Common myeloid progenitor, CD34-positive (primary cell): ENCODE measurements at places on chromosomes 16 and 17.
A peak's percentile ranks its signal among the peaks of the same experiment; 100 is the strongest.

GRCh38 chr17:59277031-59277430, 54.4 kb upstream of the YPEL2 start:
- peak overlapping the region; percentile 5 for H3K4me3 ChIP-seq
- peak; percentile 84 for DNase-seq
- no peaks in the 10 kb centered on the region for H3K27me3 ChIP-seq
- H3K36me3 ChIP-seq, result peaks cover 8% of the 10 kb centered on the region

GRCh38 chr17:70144260-70144846, 25.0 kb upstream of the KCNJ2 start:
- H3K4me1 ChIP-seq, result no peaks in the 10 kb centered on the region
- H3K27ac ChIP-seq, result no peak overlapping the region
- no peak overlapping the region for H3K4me3 ChIP-seq
- H3K27me3 ChIP-seq, result no peaks in the 10 kb centered on the region

GRCh38 chr17:44900894-44901293, 1.6 kb upstream of the EFTUD2 start:
- peaks cover 12% of the 10 kb centered on the region for H3K4me1 ChIP-seq
- H3K4me3 ChIP-seq, result no peak overlapping the region
- no peaks in the 10 kb centered on the region for H3K27me3 ChIP-seq
- no peak overlapping the region for H3K27ac ChIP-seq

DNA sequence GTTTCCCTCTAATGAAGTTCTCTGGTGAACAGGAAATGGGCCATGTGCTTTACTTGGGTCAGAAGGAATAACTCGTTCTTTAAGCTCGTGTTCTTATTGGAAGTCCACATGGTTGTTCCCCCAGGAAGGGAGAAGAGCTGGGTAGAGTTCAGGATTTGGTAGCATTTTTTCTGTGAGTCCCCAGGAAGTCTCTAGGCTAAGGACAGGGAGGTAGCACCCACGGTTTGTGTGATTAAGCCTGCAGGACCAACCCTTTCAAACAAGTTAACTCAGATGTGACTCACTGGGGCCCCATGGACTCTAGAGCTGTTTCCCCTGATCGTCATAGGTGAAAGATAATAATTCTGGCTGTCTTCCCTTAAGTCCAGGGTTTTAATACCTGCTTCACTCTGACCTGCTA, 16.4 kb downstream of the SAP30BP start:
- no peak overlapping the region for H3K27ac ChIP-seq
- H3K4me3 ChIP-seq, result no peak overlapping the region
- DNase-seq, result no peak
- H3K27me3 ChIP-seq, result no peaks in the 10 kb centered on the region

- H3K4me3 ChIP-seq, result no peak overlapping the region
- no peak overlapping the region for H3K27ac ChIP-seq
- H3K27me3 ChIP-seq, result peaks cover 25% of the 10 kb centered on the region
- H3K36me3 ChIP-seq, result no peaks in the 10 kb centered on the region
These were observed 13.7 kb upstream of the CD300E start for GRCh38 chr17:74637265-74637664.

GRCh38 chr17:1031711-1032110, 34.8 kb downstream of the TIMM22 start:
- no peaks in the 10 kb centered on the region for H3K36me3 ChIP-seq
- H3K4me1 ChIP-seq, result peaks cover 11% of the 10 kb centered on the region
- no peak overlapping the region for H3K27ac ChIP-seq
- peaks cover 2% of the 10 kb centered on the region for H3K27me3 ChIP-seq
- peak; percentile 19 for DNase-seq

DNA sequence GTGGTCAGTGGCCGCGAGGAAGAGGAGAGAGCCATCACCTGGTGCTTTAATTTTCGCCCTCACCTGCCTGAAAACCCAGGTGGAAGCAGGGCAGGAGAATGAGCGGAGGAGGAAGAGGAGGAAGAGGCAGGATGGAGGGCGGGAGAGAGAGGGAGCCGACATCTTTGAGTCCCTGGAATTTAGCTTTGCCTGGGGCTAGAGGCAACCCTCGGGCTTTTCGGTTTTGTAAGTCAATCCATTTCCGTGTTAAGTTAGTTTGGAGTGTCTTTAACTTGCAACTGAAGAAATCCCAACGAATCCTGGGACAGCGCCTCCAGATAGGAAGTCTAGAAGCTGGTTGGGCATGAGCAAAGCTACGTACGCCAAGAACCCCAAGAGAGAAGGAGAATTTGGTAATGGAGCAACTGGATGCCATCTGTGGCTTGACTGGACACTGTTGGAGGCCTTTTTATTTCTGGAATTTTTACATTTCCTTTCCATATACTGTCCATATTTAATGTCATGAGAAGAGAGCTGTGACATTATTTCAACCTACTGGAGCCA, 36.9 kb upstream of the ATP2A3 start:
- H3K4me3 ChIP-seq, result no peak overlapping the region
- H3K36me3 ChIP-seq, result no peaks in the 10 kb centered on the region
- no peaks in the 10 kb centered on the region for H3K27me3 ChIP-seq

- H3K27me3 ChIP-seq, result no peaks in the 10 kb centered on the region
- peak overlapping the region; percentile 67 for H3K4me3 ChIP-seq
- peaks cover 6% of the 10 kb centered on the region for H3K36me3 ChIP-seq
- peak; percentile 81 for DNase-seq
- H3K4me1 ChIP-seq, result peaks cover 48% of the 10 kb centered on the region
These were observed 14.2 kb downstream of the SNX20 start for GRCh38 chr16:50666658-50667496.

DNA sequence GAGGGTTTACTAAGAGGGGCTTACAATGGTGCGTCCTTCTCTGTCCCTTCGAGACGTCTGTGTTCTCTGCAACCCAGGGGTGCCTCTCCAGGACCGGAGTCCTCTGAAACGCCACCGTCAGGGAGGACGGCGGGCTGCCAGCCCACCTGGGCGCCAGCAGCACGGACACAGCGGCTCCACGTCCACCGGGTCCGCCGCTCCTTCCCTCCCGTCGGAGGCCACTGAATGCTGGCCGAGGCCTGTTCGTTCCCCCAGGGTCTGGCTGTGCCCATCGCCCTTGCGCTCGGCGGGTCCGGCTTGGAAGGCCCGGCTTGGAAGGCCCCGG, 403 bp downstream of the TEPSIN start:
- DNase-seq, result no peak
- no peaks in the 10 kb centered on the region for H3K36me3 ChIP-seq
- peak overlapping the region; percentile 85 for H3K27ac ChIP-seq
- H3K4me3 ChIP-seq, result peak overlapping the region; percentile 89
- H3K27me3 ChIP-seq, result no peaks in the 10 kb centered on the region
- peaks cover 6% of the 10 kb centered on the region for H3K4me1 ChIP-seq

GRCh38 chr16:86566601-86566965, at the start of gene FOXC2:
TSS of gene FOXC2 (plus strand) at chr16:86566829. CDS start at chr16:86567336, 507 bp downstream.
- H3K27ac ChIP-seq, result no peak within 1 kb of the TSS
- peaks cover 94% of the 10 kb centered on the region for H3K27me3 ChIP-seq
- no peaks in the 10 kb centered on the region for H3K36me3 ChIP-seq
- H3K4me1 ChIP-seq, result no peaks in the 10 kb centered on the region
- peak; percentile 85 for DNase-seq
- peak within 1 kb of the TSS; percentile 64 for H3K4me3 ChIP-seq

DNA sequence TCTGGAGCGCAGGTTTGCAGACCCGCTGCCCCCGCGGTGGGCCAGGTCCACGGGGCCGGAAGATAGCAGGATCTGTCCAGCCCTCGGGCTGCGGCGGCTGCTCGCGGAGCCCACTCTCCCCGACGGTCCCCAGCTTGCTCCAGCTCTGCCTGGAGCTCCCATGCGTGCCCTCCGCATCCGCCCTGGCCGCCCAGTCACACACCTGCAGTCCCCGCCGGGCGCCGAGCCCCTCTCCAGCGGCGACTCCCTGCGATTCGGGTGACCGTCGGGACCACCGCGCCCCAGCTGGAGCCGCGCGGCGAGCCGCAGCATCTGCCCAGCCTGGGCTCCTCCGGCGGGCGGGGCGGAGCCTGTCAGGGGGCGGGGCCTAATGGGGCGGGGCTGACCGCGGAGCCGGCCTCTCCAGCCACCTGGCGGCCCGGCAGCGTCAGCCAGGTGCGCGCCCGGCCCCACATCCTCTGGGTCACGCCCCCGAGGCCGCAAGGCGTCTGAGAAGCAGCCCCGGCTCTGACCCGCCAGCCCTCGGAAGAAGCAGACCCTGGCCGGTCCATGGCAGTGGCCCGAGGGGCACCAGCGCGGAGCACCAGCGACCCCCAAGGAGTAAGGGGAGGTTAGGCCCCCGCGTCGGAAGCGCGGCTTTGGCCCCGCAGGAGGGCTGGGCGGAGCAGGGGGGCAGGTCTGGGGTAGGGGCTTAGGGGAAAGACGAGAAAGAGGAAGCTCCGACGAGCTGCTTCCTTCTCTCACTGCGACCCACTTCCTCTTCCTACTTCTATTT, at the start of gene PIK3R5:
Gene PIK3R5, minus strand, starts transcription at position 314 of the 775 bp plus-strand sequence. CDS start 54,213 bp downstream, outside the sequence.
- DNase-seq, result peak; percentile 96
- peak within 1 kb of the TSS; percentile 76 for H3K4me3 ChIP-seq
- no peaks in the 10 kb centered on the region for H3K36me3 ChIP-seq

- H3K4me3 ChIP-seq, result no peak overlapping the region
- peaks cover 32% of the 10 kb centered on the region for H3K36me3 ChIP-seq
- no peak for DNase-seq
- H3K27me3 ChIP-seq, result no peaks in the 10 kb centered on the region
- H3K27ac ChIP-seq, result no peak overlapping the region
- H3K4me1 ChIP-seq, result no peaks in the 10 kb centered on the region
These were observed 21.5 kb downstream of the PARN start for GRCh38 chr16:14608604-14609003.

DNA sequence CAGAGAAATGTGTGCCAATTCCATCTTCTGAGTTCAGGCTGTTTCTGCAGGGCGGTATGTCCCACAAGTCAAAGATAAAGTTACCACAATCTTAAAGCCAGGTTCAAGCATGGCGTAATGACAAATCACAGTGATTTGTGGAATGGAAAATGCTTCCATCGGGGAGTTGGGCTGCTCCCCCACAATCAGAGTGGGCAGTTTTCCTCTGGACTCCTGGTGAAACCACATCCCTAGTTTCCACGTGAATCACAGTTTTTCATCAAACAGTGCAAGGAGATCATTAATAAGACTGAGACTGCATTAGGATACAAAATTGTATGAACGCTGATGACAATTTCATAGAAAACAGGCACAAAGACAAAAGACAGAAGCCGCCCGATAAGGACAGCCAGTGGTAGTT, 3.6 kb downstream of the LITAF start:
- H3K27me3 ChIP-seq, result no peaks in the 10 kb centered on the region
- H3K4me3 ChIP-seq, result no peak overlapping the region
- no peak overlapping the region for H3K27ac ChIP-seq
- H3K4me1 ChIP-seq, result peaks cover 55% of the 10 kb centered on the region

DNA sequence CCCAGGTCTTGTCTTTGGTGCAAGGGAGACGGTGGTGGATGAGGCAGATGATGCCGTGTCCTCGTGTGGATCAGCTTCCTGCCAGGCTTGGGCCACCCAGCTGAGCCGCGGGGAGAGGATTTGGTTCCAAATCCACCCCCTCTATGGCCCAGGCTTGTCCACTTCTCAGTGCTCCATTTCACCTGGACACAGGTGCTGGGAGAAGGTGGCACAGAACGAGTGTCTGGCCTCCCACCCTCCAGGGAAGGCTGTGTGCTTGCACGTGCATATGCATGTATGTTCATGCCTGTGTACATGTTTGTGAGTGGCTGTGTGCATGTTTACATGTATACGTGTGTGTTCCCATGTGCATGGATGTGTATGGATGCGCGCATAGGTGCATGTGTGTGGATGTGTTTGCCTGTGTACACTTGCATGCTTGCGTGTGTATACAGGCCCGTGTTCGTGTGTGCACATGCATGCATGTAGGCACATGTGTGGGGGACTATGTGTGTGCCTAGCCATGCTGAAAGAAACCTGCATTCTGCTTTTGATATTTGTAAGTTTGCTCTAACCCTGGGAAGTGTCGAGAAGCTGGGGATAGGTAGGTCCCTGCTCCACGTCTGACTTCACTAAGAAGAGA, 196.3 kb downstream of the IRF8 start:
- peaks cover 1% of the 10 kb centered on the region for H3K27me3 ChIP-seq
- DNase-seq, result no peak
- H3K36me3 ChIP-seq, result no peaks in the 10 kb centered on the region
